ENCODE measurements at places on chromosomes 6 and 20. TPM values are rescaled to one million over a fixed set of nuclear protein-coding genes. Genes with fewer than 3 reads are reported as not detected.

GRCh38 chr20:51500311-51500710, 42.2 kb downstream of the NFATC2 start:
- peak; percentile 47 for DNase-seq

- DNase-seq, result no peak
These were observed 520.2 kb downstream of the EYS start for GRCh38 chr6:65186826-65187225.

DNA sequence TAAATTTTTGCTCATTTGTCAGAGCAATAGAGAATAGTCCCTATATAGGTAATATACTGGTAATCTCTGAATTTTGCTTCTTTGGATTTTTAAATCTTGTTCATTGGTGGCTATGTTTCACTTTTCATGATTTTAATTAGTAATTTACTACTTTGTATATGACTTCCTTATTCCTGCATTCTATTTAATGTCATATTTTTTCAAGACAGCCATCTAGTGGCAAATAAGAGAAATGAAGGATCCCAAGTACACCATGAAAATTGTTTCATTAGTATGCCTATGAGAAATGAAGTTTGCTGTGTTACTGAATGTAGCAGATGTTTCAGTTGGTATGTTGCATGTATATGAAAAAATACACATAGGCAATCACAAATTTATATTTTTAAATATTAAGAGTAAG, 82.4 kb downstream of the ZNF292 start:
- DNase-seq, result no peak

DNA sequence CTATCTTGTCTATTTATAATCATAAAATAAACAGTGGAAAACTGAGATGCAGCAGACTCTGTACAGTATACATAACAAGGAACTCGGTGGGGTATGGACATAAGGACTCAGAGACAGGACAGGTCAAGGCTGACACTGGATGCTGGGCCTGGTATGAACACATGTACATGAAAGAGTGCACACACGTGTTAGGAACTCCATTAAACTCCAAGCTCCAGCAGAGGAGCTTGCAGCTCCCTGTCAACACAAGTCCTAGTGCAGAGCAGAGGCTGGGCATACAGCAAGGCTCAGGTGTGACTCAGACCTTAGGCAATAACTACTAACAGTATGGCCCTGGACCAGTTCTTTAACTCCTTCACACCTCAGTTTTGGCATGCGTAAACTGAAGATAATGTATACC, 17.1 kb downstream of the NAPB start:
- DNase-seq, result no peak

DNA sequence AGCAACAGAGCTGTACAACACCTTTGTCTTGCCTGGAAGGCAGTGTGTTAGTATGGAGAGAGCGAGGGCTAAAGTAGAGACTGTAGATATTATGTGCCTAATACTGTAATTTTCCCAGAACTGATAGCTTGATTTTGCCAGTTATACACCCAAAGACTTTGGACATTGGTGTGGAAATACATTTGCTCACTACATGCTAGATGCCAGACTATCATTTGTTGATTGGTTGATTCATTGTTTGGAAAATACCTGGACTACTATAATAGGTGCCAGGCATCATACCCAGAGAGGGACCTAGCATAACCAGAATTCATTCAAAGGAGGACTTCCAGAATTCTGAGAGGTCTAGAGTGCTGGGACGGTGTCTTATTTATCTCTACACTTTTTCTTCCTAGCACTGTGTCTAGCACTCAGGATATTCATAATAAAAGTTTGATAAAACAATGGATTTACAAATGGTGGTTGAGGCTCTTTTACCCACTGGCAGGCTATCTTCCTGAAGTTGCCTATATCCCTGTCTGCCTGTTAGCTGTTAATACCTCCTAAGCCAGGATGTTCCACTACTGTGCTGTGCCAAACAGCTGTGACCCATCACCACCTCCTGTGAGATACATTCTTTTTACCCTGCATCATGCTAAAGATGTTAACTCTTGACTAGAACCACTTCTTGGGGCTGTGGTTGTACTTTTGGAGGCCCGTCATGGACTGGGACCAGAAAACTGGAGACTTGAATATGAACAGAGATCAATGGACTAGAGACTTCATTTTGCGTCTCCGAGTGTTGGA, 72.2 kb upstream of the FUCA2 start:
- DNase-seq, result no peak

GRCh38 chr20:19588732-19589131, 169.3 kb upstream of the RIN2 start:
- DNase-seq, result no peak

DNA sequence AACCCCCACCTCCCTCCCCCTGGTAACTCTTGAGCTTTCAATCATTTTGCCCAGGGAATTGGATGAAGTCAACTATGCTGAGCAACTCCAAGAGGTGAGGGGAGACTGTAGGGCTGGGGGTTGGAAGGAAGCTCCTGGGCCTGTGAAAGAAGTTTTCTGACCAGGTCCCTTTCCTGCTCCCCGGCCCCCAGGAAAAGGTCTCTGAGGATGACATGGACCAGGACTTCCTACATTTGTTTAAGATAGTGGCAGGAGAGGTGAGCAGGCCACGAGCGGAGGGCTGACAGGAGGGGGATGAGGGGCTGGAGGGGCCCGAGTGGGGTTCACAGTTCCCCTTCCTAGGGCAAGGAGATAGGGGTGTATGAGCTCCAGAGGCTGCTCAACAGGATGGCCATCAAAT, 21.8 kb downstream of the CAPN11 start:
- DNase-seq, result no peak

- DNase-seq, result no peak
These were observed 9.9 kb downstream of the SERAC1 start for GRCh38 chr6:158158123-158158522.

- DNase-seq, result no peak
These were observed 47.1 kb upstream of the PIM1 start for GRCh38 chr6:37122861-37123260.

DNA sequence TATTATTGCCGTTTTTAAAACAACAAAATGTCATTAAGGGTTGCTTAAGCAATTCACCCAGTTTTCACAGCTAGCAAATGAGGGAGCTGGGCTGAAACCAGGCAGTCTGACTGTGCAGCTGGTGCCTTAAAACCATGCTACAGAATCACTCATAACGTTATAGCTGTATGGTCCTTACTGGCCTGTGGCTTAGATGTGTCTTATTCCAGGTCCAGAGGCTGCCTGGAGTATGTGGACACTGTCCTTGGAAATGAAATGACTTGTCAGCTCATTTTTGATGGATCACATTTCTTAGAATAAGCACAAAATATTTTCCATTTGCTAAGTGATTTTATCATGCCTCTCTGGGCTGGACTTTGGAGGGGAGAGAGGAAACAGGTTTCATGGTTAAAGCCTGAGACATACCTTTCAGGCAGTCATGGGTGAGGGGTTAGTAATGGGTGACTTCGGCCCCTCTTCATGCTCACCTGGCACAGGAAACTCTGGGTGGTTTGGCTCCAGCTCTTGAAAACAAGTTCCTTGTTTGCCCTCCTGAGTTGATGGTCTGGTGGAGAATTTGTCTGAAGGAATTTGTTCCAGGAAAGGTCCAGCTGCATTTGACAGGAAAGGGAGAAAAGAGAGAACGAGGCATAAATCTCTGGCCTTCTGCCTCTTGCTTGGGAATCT, 823.2 kb downstream of the DHX35 start:
- no peak for DNase-seq

DNA sequence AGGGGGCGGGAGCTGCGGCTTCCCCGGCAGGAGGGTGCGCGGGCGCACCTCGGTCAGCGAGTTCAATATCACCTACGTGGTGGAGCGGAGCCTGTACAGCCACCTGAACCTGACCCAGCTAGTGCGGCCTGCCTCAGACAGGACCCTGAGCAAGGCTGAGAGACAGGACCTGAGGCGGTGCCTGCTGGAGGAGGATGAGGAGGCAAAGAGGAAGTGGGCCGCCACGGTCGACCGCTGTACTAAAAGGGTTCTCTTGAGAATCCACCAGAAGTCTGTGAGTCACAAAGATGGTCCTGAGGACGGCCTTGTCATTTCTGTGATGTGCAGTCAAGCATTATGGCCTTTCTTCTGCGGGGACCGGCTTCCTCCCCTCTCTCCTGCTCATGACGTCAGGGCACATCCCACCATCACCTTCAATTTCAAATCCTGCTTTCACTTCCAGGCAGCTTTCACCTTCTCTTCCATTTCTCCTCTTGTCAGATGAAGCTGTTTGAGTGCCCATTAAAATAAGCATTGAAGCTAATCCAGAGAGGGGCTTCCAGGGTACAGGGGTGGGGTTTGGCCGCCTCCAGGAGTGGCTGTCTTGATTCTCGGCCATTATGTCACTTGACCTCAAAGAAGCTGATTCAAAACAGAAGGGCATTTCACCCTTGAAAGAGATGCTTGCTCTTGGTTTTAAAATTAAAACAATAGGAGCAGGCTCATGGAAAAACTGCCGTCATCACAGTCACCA, 177.6 kb downstream of the SASH1 start:
- no peak for DNase-seq

DNA sequence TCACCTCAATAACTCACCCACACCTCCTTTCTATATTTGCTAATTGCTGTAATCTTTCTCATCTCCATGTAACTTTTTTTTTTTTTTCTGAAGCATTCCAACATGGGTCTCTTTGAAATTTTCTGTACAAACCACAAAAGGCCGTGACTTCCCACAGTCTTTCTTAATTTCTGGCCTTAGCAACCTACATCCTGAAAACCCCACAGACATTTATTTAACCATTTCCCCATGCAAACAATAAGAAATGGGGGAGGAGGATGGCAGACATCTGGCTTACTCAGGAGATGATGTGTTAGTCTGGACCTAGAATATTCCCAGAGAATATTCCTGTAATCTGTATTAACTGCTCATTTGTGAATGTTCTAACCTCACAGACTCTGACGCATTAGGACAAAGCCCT, 57.6 kb downstream of the MEP1A start:
- DNase-seq, result no peak

- no peak for DNase-seq
These were observed 95.7 kb downstream of the SLC23A2 start for GRCh38 chr20:4905613-4906012.

DNA sequence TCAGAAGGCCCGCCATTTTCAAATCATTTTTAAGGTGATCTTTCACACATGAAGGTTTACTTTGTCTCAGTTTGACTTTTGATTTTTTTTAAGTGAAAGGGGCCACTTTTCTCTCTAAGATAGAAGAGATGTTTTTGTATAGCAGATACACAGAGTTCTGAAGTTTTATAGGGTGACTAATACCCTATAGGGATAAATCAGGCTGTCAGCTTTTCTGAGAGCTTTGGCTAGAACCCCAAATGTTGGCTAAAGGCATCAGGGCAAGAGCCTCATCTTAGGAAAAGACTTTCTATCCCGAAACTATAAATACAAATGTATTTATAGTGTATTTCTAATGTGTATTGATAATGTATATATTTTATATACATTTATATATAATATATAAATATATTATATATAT, 181.4 kb downstream of the TBX18 start:
- no peak for DNase-seq

DNA sequence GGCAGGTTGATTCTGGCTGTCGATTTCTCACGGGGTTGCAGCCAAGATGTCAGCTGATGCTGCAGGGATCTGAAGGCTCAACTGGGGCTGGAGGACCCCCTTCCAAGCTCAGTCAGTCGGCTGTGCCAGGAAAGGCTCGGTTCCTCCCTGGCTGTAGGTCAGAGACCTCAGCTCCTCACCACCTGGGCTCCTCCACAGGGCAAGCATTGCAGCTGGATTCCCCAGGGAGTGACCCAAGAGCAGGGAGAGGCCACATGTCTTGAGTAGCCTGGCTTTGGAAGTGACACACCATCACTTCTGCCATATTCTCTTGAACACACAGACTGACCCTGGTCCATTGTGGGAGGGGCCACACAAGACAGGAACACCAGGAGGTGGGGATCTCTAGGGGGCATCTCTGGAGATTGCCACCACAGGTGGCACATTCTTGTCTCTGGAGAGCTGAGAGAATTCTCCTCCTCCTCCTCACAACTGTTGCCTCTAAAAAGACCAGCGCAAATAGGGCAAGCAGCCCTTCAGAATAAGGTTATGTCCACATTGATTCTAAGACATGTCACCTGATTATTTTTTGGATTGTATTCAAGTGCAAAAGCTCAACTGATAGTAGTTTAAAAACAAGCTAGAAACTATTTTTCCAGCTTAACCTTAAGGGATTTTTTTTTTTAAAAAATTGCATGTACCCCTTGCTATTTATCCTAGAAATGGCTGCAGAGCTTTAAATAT, 270.5 kb downstream of the NRN1 start:
- DNase-seq, result no peak

GRCh38 chr6:44504301-44504791, 116.8 kb downstream of the CDC5L start:
- DNase-seq, result no peak

GRCh38 chr6:7912024-7912423, 1.4 kb upstream of the TXNDC5 start:
- DNase-seq, result no peak

DNA sequence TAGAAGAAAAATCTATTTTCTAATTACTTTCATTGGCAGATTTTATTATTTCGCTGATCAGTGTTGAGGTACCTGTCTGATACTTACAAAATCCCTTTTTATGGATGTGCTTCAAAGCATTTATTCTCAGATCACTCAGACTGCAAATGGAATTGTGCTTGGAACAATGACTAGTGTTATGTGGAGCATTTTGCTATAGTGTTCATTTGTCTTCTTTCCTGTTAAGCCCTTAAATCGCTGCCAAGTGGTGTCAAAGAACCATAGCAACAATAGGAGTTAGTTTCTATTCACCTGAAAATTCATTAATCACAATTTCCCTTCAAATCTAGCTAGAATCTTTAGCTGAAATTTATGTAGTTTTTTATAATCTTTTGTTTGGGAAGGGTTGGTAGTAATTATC, 29.8 kb downstream of the SMPDL3A start:
- no peak for DNase-seq

DNA sequence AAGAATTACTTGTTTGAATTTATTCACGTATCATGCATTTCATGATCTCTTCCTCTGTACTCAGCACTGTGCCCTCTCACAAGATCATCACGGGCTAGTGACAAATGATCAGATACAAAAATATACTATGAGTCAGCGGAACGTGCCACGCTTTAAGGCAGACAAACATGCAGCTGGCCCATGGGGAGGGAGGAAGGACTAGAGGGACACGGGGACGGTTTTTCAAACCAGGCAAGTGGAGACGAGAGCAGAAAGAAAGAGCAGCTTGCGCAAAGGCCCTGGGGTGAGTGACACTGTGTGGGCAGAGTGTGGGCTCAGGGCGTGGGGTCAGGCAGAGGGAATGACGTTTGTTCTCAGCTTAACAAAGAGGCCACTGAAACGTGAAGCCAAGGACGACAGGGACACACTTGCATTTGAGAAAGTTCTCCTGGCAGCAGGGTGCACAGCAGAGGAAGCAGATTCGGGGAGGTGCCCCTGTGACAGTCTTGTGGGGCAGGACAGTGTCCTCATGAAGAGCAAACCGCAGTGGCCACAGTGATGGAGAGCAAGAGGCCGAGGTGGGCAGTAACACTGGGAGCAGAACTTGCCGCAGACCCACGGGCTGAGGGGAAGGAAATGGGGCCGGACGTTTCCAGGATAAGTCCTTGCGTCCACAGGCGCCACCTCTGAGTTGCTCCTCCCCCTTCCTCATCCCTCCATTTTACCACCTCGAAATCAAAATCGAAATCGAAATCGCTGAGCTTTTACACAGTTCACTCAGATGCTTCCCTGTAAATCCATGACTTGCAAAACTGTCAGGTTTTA, 6.9 kb upstream of the RPS6KA2 start:
- no peak for DNase-seq

The MEP1A gene
- not detected for total RNA-seq

The PLAGL1 gene
- 36.6 TPM for total RNA-seq

The CFAP61 gene
- total RNA-seq, result not detected

The AIF1 gene
- total RNA-seq, result 68.7 TPM

The ANKRD66 gene
- not detected for total RNA-seq

The STMND1 gene
- not detected for total RNA-seq

The GSTA3 gene
- total RNA-seq, result not detected

The TRIM10 gene
- not detected for total RNA-seq

The RIMS1 gene
- total RNA-seq, result not detected
